ENCODE measurements at places on chromosomes 1 and 21.

DNA sequence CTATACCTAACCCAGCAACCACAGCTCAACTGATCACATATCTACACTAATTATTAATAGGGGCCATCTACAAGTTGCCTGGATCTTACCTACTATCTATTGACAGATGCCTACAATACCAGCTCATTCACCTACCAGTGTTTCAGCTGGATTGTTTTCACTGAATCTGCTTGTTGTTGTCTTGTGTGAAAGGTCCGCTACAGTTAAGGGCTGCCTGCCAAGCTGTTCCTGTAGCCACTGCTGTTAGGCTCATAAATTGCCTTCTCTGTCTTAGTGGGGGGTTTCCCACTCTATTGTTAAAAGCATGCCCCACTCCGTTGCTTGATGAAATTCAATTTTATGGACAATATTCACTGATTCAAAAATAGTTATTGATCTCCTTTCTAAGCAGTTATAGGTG, 199.7 kb upstream of the TMPRSS15 start:
- DNase-seq = no peak

GRCh38 chr1:64928325-64928724, 38.0 kb downstream of the JAK1 start:
- DNase-seq = no peak

DNA sequence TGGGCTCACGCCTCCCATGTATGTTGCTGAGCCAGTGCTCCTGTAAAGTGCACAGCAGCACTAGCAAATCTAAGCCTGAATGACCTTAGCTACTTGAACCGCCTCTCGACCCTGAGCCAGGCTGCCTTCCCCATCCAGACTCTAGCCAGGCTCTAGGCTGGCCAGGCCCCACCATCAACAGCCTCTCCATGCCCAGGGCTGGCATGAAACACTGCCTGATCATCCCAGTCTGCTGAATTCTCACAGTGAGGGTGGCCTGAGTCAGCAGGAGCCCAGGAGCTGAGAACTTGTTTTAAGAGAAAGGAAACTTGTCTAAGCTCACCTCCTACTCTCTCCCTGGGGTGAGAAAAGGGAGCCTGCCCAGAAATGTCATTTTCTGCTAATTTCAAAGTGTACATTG, 733.3 kb downstream of the PTPRU start:
- no peak for DNase-seq

GRCh38 chr1:234942879-234943506, 185.6 kb downstream of the TOMM20 start:
- DNase-seq = no peak

DNA sequence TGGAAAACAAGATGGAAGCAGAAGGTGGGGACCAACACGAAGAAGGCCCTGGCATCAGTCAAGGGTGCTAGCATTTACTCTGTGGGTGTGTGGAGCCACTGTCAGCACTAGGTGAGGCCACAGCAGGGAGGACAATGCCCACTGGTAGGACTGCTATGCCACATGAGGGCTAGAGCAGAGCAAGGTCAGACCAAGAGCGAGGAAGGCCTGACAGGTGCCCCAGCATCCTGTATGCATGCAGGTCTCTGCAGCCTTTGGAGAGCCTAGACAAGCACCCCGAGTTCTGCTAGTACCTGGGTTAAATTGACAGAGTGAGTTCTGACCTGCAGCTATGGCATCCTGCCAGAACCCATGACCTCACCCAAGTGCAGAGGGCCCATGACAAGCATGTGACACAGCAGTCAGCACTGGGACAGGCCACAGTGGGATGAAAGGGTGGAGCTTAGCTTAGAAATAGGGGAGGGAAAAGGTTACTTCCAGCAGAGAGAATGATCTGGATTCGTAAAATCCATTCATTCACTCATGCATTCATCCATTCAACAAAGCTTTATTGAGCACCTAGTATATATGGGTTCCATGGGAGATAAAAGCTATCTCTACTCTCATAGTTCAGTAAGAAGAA, 9.0 kb upstream of the CSF1 start:
- no peak for DNase-seq

- no peak for DNase-seq
Measured at GRCh38 chr1:229007701-229008100, 263.2 kb upstream of the RAB4A start.

DNA sequence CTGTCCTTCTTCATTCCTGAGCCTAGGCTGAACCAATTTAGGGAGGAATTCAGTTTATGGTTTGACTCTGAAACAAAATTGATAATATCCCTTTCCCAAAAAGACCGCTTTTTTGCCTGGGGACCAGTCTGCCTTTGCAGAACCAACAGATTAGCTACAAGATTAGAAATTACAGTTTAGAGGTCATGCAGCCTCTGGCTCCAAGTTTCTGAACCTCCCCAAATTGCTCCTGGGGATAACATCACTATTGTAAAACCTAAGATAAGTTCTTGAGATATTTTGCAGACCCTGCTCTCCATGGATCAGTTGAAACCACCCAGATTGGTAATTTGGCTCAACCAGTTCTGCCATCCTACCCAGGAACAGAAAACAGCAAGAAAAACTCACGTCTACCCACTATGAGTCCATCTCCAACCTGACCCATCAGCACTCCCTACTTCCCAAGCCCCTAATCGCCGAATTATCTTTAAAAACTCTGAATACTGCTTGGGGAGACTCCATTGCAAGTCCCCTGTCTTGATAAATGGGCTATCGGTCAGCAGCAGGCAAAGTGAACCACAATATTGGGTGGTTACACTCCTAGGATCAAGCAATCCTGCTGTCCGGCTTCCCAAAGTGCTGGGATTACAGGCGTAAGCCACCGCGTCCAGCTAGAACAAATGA, 605 bp upstream of the RABGGTB start:
- DNase-seq = no peak

DNA sequence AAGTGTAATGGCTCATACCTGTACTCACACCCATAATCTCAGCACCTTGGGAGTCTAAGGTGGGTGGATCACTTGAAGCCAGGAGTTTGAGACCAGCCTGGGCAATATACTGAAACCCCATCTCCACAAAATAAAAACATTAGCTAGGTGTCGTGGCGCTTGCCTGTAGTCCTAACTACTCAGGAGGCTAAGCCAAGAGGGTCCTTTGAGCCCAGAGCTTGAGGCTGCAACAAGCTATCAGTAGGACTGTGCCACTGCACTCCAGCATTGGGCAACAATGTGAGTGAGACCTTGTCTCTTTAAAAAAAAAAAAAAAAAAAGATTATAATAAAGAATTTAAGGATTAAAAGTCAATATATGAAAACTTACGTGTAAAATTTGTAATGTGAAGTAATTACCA, 11.7 kb downstream of the BPNT1 start:
- no peak for DNase-seq

- DNase-seq = peak; percentile 81
Measured at GRCh38 chr1:61318319-61319125, 236.2 kb downstream of the NFIA start.

DNA sequence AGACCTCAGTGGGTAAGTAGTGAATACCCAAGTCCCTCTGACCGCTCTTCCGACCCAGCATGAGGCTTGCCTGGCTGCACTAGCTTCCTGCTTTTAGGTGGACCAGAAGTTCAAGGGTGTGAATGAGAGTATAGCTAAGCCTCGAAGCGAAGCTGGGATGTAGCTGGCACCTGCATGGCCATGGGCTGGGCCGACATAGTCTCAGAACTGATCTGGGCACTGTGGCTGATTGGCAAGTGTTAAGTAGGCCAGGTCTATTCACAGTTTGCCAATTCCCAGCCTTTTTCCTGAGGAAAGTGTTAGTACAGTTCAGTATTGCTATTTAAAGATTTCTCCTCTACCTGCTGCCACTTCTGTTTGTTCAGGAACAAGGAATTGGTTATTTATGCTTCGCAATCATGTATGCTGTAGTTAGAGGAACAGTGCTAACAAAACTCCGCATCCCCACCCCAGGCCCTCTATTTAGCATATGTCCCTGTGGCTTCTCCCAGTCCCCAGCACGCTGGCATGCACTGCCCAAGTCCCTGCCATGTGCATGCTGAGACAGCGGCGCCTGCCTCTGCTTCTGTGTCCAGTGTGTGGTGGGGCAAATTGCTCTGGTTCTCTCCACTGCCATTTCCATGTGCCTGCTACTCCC, 16.3 kb downstream of the SPATA46 start:
- DNase-seq = no peak

GRCh38 chr1:71809085-71809484, 473.3 kb downstream of the NEGR1 start:
- no peak for DNase-seq

- DNase-seq = no peak
Measured at GRCh38 chr1:32345289-32345827, 9.3 kb upstream of the MARCKSL1 start.

GRCh38 chr1:9244501-9245229, 10.1 kb downstream of the H6PD start:
- no peak for DNase-seq

GRCh38 chr1:224720216-224720615, 104.1 kb downstream of the CNIH3 start:
- DNase-seq = no peak

- DNase-seq = no peak
Measured at GRCh38 chr21:15301014-15301413, 236.2 kb upstream of the NRIP1 start.

GRCh38 chr1:150555971-150556865, 7.0 kb downstream of the ADAMTSL4 start:
- DNase-seq = no peak

- no peak for DNase-seq
Measured at GRCh38 chr1:227907439-227908015, 40.2 kb downstream of the WNT9A start.

GRCh38 chr1:60621368-60621851, 461.0 kb upstream of the NFIA start:
- no peak for DNase-seq

DNA sequence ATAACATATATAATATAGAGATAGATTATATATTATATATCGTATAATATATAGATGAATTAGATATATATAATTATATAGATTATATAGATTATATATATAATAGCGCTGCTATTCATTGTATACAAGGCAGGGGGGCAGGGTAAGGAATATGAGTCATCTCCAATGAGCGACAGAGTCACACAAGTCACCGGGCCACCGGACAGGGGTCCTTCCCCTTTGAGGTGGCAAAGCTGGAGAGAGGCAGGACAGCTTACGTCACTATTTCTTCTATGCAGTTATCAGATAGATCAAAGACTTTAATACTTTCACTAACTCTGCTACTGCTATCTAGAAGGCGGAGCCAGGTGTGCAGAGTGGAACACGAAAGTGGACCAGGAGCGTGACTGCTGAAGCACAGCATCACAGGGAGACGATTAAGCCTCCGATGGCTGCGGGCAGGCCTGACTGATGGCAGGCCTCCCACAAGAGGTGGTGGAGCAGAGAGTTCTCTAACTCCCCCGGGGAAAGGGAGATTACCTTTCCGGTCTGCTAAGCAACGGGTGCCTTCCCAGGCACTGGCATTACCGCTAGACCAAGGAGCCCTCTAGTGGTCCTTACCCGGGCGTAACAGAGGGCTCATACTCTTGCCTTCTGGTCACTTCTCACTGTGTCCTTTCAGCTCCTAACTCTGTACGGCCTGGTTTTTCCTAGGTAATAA, 2154.7 kb downstream of the MRPL39 start:
- DNase-seq = no peak

DNA sequence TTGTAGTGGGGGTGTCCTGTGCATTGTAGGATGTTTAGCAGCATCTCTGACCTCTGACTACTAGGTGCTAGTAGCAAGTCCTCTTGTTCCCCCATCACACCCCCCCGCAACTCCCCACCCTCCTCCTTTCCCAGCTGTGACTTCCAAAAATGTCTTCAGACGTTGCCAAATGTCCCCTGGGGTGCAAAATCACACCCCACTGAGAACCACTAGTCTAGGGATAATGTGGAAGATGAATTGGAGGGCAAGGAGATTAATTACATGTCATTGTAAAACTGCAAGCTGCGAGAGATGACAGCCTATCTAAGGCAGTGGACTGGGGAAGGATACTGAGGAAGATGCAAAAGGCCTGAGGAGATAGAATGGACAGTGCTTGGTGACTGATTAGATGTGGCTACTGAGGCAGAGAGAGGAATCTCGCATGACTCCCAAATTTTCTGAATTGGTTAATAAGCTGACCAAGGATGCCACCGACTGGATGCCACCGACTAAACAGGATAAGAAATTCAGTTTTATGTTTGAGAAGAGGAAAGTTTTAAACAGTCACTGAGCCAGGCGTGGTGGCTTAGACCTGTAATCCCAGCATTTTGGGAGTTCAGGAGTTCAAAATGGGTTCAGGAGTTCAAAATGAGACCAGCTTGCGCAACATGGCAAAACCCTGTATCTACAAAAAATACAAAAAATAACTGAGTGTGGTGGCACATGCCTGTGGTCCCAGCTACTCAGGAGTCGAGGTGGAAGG, 3.1 kb upstream of the JAK1 start:
- DNase-seq = no peak

- peak; percentile 8 for DNase-seq
Measured at GRCh38 chr1:68116643-68117235, 66.3 kb upstream of the DIRAS3 start.

DNA sequence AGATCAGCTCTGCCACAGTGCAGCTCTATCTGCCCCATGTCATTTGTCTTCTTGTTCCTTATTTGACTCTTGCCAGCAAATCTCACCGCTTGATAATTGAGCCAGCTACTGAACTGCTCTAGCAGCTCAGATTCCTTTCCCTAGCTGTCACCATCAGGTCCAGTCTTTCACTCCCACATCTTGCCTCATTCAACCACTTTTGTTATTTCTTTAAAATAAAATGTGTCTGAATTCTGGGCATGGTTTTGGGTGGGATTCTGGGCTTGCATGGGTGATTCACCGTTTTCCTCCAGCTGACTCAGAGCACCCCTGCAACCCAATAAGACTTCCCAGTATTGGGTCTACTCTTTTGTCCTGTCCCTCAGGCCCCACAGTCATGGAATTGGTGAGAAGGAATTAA, 215.7 kb downstream of the DSCAM start:
- no peak for DNase-seq

DNA sequence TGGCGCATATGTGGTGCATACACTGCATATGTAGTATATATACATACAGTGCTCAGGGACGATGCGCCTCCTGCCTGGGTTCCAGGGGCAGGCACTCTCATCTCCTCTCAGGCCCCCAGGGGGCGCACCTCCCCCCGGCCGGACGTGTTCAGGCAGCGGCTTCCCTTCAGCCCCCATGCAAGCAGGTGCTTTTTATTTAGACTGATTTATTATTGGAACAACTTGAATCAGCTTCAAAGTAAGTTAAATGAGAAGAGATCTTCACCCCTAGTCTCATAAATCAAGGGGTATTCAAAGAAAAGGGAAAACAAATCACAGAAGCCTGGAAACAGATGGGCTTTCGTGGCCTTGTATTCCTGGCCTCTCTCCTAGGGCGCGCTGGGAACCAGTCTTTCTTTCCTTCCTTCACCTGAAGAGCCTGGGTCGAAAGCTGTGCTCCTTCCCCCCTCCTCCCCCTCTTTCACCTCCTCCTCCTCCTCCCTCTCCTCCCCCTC, 64.6 kb downstream of the UBIAD1 start:
- DNase-seq = no peak

- no peak for DNase-seq
Measured at GRCh38 chr1:246160905-246161304, 346.2 kb downstream of the SMYD3 start.

GRCh38 chr1:43678940-43679339, 28.4 kb upstream of the ST3GAL3 start:
- DNase-seq = no peak

GRCh38 chr1:213303286-213303685, 252.2 kb downstream of the RPS6KC1 start:
- no peak for DNase-seq
